ENCODE measurements at places on chromosomes 7 and 10. TPM values are rescaled to one million over a fixed set of nuclear protein-coding genes. Genes with fewer than 3 reads are reported as not detected.

SERPINE1 gene
- total RNA-seq = 13.0 TPM

ACTL6B gene
- 0.33 TPM for total RNA-seq

TACC2 gene
- 54.8 TPM for total RNA-seq

CACNB2 gene
- total RNA-seq = 2.6 TPM

- no peak overlapping the region for H3K27ac ChIP-seq
- H3K4me3 ChIP-seq = no peak overlapping the region
- DNase-seq = peak; percentile 10
- H3K36me3 ChIP-seq = no peaks in the 10 kb centered on the region
Measured at GRCh38 chr7:159049266-159050025, 95.2 kb downstream of the VIPR2 start.

GRCh38 chr7:64905133-64905532 is 2.1 kb downstream of the ZNF273 start:
- H3K27ac ChIP-seq = no peak overlapping the region
- no peak for DNase-seq
- H3K4me3 ChIP-seq = peak overlapping the region; percentile 41
- no peaks in the 10 kb centered on the region for H3K27me3 ChIP-seq
- H3K4me1 ChIP-seq = no peaks in the 10 kb centered on the region

DNA sequence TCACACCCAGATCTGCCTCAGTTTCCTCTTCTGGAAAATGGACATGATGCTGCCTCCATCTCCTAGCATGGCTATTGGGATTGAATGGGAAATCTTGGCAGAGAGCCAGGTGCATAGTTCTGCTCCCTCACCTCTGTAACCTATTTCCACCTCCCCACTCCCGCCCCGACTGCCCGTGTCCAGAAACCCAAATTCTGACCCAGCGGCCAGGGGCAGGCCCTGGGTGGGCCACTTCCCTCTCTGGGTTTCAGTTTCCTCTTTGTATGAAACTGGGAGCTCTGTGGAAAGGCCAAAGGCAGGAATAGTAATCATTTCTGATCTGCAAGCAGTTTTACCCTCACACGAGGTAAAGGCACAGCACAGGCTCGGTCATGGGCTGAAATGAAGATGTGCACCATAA is 74.1 kb upstream of the DUSP5 start:
- no peaks in the 10 kb centered on the region for H3K36me3 ChIP-seq
- DNase-seq = no peak
- no peak overlapping the region for H3K27ac ChIP-seq
- peaks cover 8% of the 10 kb centered on the region for H3K4me1 ChIP-seq
- no peaks in the 10 kb centered on the region for H3K27me3 ChIP-seq

GRCh38 chr10:27372095-27372494 is 131.5 kb upstream of the ACBD5 start:
- no peak overlapping the region for H3K4me3 ChIP-seq
- H3K4me1 ChIP-seq = no peaks in the 10 kb centered on the region
- H3K27ac ChIP-seq = no peak overlapping the region
- H3K27me3 ChIP-seq = no peaks in the 10 kb centered on the region
- DNase-seq = no peak

GRCh38 chr7:115603416-115603815 is 427.1 kb downstream of the TFEC start:
- H3K4me1 ChIP-seq = no peaks in the 10 kb centered on the region
- H3K36me3 ChIP-seq = no peaks in the 10 kb centered on the region
- no peaks in the 10 kb centered on the region for H3K27me3 ChIP-seq
- DNase-seq = no peak
- no peak overlapping the region for H3K27ac ChIP-seq
- H3K4me3 ChIP-seq = no peak overlapping the region

- no peak overlapping the region for H3K4me3 ChIP-seq
- DNase-seq = no peak
Measured at GRCh38 chr7:157088136-157088535, 50.6 kb upstream of the UBE3C start.

GRCh38 chr10:37707829-37708578 is 149.4 kb downstream of the ZNF248 start:
- no peak for DNase-seq
- H3K36me3 ChIP-seq = peaks cover 6% of the 10 kb centered on the region
- H3K4me1 ChIP-seq = no peaks in the 10 kb centered on the region
- H3K27ac ChIP-seq = no peak overlapping the region
- no peak overlapping the region for H3K4me3 ChIP-seq
- H3K27me3 ChIP-seq = no peaks in the 10 kb centered on the region

DNA sequence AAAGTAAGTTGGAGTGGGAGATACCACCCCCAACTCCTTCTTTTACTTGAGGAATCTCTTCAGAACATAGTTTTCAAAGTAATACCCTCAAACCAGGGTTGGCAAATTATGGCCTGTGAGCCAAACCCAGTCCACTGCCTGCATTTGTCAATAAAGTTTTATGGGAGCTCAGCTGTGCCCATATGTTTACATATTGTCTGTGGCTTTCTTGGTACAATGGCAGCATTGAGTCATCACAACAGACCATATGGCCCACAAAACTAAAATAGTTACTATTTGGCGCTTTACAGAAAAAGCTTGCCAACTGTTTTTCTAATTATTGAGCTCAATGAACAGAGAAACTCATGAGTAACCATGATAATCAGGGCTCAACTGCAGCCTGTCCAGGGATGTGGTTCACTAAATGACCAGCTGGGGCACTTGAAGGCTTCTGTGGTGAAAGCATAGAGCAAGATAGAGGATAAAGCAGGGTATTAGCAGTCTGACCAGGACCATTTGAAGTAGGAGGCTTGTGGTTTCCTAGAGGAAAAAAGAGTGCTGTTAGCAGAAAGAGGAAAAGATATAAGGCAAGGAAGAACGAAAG is 196.0 kb upstream of the GRB10 start:
- H3K36me3 ChIP-seq = peaks cover 2% of the 10 kb centered on the region
- no peak for DNase-seq
- H3K4me3 ChIP-seq = no peak overlapping the region
- H3K27me3 ChIP-seq = no peaks in the 10 kb centered on the region
- peaks cover 5% of the 10 kb centered on the region for H3K4me1 ChIP-seq

DNA sequence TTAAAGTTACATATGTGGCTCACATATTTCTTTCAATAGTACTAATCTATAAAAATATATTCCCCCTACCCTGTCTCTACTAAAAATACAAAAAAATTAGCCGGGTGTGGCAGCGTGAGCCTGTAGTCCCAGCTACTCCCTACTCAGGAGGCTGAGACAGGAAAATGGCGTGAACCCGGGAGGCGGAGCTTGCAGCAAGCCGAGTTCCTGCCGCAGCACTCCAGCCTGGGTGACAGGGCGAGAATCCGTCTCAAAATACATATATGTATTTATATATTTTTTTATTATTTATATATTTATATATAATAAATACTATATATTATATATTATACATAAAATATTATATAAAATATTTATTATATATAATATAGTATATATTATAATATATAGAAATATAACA is 69.7 kb upstream of the GRM3 start:
- no peaks in the 10 kb centered on the region for H3K4me1 ChIP-seq
- no peaks in the 10 kb centered on the region for H3K36me3 ChIP-seq
- H3K27ac ChIP-seq = no peak overlapping the region
- H3K27me3 ChIP-seq = no peaks in the 10 kb centered on the region
- peak; percentile 45 for DNase-seq

- no peak overlapping the region for H3K4me3 ChIP-seq
- H3K27ac ChIP-seq = no peak overlapping the region
- H3K27me3 ChIP-seq = no peaks in the 10 kb centered on the region
Measured at GRCh38 chr7:77481615-77482014, 55.5 kb upstream of the PTPN12 start.

Measured in H9 (cell line).